ENCODE measurements at places on chromosomes 12 and 14. TPM values are rescaled to one million over a fixed set of nuclear protein-coding genes. Genes with fewer than 3 reads are reported as not detected.

GRCh38 chr12:121538699-121539061 lies 42.1 kb downstream of the KDM2B start:
- peak; percentile 16 for DNase-seq

DNA sequence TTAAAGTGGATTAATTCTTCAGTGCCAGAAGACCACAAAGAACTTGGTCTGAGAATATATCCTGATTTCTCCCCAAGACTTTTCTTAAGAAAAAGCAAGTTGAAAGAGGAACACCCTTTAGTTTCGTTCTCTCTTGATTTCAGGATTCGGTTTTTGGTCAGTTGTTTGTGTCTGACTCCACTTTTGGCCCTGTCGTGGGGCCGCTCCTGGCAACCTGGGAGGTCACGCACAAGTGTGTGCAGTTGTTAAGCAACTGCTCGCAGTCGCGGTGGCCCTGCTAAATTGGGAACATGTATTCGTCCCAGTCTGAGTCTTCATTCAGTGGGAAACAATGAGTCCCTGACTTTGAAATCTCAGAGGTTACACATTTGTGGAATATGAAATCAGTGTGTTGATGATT lies 68.7 kb downstream of the RGS6 start:
- DNase-seq = no peak

The MIPOL1 gene
- total RNA-seq = 0.51 TPM

The ERP27 gene
- 0.37 TPM for total RNA-seq

DNA sequence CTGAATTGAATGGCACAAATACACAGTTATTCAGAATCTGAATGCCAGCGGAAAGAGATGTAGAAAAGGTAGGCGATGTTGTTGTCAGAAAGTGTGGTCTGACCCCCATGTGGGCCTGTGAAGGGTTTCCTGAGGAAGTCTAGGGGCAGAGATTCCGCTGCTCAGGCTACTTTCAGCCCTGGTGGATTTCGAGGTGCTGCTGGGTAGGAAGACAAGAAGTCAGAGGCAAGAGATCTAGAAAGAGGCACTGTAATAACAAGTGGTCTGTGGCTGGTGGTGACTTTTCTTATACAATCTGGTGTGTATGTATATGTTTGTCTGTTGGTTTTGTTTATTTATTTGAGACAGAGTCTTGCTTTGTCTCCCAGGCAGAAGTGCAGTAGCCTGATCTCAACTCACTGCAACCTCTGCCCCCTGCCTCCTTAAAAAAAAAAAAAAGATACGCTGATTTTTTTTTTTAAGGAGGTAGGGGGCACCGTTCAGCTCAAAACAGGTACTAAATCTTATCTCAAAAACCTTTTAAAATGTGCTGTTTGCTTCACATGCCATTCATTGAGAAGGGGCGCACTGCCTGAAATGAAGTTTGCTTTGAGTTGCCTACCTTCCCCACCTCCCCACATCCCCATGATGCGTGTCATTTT lies 27.1 kb upstream of the MANSC4 start:
- no peak for DNase-seq

DNA sequence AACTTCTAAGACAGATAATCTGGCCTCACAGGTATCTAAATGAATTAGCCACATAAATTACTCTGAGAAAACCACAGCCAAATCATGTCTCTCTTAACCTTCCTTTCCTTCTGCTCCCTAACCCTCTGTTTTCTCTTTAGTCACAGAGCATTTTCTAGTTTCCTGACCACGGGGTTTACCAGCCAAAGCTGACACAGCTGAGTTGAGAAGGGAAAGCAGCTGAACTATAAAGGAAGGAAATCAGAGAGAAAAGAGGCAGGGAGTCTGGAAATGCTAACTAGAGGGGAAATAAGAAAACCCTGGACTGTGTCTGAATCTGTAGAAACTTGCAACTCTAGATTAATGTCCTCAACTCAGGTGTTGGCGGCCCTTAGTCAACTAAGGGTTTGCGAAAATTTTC lies 24.4 kb downstream of the ANKS1B start:
- DNase-seq = no peak

DNA sequence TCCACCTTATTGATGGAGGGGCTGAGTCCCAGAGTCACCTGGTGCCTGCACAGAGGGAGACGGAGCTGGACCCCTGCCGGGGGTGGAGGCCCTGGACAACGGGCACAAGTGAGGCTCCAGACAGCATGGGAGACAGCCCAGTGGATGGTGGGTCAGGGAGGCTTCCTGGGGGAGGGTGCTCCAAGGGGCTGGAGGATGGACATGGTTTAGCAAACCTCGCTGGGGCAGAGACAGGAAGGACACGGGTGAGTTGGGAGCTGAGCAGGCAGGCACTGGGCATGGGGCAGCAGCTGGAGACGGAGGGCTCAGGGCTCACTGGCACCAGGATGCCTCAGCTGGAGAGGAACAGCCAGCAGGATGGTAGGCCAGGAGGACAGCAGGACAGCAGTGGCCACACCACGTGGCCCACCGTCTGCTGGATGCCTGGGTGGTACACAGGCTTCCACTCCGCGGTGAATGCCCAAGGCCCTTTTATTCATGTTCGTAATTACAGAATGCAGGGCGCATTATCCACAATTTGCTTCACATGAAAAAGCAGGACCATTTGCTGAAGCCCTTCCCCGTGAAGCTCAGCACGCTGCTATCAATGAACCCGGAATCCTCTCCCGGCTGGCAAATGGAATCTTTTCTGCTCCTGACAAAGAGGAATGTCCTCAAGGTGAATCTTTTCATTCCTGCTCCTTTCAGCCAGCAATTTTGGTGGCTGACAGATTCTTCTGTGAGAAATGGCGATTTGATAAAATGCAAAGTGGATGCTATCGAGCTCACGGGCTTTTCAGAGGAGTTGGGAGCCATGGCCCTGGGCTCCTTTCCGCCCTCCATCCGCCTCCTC lies 138.1 kb upstream of the C14orf180 start:
- no peak for DNase-seq

DNA sequence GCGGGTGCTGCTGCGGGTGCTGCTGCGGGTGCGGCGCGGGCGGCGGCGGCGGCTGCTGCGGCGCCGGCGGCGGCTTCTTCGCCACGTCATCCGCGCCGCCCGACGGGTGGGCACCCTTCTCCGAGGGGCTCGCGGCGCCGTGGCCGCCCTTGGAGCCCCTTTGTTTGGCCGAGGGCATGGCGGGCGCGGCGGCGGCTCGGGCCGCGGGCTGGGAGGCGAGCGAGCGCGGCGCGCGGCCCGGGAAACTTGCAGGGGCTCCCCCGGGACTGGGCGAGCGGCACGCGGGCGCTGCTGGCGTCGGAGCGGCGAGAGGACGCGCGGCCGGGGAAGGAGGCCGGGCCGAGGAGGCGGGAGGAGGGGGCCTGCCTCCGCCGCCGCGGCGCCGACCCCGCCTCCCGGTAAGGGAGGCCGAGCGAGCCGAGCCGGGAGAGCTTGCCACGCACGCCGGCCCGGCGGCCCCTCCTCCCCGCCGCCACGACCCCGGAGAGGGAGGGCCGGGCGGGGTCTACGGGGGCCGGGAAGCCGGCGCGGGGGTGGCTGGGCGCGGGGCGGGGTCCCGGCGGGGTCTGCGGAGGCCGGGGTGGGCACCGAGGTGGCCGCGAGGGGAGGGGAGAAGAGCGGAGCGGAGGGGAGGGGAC lies at the start of gene CKAP4:
TSS of gene CKAP4 (minus strand) at position 347 of the 638 bp plus-strand sequence. CDS start at position 178, 169 bp downstream.
- no peak for DNase-seq

The FAM90A1 gene
- not detected for total RNA-seq

DNA sequence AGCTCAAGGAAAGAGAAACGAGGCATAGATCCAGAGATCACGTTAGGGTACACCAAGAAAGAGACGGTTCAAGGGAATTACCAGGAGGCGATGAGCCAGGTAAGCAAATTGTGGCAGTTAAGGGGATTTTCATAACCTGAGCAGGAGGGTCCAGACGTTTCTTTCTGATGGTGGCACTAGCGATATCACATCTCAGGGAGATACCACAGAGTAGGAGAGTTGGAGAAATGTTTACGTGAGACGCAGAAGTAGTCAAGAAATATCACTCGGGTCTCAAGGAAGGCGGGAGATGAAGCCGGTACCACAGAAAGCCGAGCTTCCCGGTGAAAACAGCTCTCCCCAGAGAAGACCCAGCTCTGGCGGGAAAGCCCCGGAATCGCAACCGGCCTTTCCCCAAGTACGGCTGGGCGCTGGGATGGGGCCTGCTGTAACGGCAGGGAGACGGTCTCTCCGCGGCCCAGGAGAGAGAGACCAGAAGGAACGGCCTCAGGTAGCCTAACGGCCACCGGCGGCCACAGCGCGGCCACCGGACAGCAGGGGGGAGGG lies 485 bp downstream of the SENP1 start:
- peak; percentile 52 for DNase-seq

The PLCZ1 gene
- total RNA-seq = not detected

The SLC2A3 gene
- not detected for total RNA-seq

The FBLN5 gene
- total RNA-seq = not detected

- no peak for DNase-seq
These were observed 37.5 kb downstream of the PLCZ1 start for GRCh38 chr12:18700271-18700670.

GRCh38 chr14:64119980-64120379 lies 174.2 kb downstream of the ESR2 start:
- no peak for DNase-seq

DNA sequence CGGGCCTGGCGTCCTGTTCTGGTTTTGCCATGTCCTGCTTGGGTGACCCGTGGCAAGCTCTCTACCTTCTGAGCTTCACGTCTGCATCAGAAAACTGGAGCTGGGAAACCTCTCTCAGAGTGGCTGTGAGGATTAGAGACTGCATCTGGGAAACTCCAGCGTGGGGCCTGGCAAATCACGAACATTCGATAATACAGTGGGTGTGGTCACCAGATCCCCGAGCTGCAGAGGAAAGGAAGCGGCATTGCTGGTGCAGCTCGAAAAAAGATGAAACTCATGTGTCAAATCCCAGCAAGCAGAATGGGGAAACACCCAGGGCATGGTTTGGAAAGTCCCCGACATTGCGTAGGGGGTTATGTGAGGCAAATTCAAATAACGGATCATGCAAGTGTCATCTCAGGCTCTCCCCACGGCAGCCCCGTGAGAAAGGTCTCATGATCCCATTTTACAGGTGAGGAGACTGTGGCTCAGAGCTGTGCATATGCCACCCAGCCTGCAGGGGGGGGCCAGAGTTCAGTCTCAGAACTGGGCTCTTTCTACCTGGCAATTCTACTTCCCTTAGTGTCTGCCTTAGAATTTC lies 98.1 kb upstream of the VRK1 start:
- DNase-seq = no peak

The PTPN21 gene
- total RNA-seq = 2.1 TPM

DNA sequence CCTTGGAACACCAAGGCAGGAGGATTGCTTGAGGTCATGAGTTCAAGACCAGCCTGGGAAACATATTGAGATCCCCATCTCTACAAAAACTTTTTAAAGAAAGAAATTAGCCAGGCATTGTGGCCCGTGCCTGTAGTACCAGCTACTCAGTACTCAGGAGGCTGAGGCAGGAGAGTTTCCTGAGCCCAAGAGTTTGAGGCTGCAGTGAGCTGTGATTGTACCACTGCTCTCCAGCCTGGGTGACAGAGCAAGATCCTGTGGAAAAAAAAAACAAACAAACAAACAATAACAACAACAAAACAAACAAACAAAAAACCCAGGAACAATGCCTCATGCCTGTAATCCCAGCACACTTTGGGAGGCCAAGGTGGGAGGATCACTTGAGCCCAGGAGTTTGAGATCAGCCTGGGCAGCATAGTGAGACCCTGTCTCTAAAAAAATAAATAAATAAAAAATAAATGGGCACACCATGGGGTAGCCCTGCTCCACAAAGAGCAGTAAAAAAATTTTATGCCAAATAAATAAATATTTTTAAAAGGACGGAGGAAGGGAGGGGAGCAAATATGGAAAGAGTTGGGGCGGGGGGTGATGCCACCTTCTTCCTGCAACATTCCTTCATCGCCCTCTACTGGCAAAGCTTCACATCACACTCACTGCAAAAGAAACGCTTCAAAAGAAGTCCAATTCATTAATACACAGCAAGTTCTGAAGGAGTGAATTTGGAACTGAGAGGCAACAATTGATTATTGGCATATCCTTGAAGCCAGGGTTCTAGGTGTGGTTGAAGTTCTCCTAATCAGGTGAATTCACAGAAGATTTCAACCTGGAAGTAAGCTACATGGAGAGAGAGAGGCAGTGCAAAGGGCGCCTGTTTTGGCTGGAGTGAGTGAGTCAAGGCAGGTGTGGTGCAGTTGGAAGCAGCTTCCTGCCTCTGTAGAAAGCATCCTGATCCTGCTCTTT lies 8.8 kb upstream of the GNPTAB start:
- peak; percentile 71 for DNase-seq

DNA sequence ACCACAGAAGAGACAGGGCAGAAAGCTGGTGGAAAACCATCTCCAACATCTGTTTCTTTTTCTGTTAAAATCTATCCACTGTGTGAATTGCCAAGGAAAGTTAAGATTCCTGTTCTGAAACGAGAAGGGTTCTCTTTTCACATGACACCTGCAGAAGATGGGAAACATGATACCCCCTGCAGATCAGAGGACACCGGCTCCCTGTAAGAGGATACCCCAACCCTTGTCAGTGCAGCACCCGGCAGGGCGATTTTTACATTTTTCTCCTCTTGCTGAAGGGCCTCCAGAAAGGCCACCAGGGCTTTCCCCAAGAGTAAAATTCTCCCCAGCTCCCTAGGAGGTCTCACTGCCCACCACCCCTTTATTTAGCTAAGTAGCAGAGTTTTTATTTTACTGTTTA lies 48.2 kb downstream of the DPF3 start:
- DNase-seq = no peak

- no peak for DNase-seq
These were observed 1.9 kb downstream of the TMTC3 start for GRCh38 chr12:88144037-88144436.

GRCh38 chr12:65603438-65604351 lies 220.6 kb upstream of the HMGA2 start:
- DNase-seq = peak; percentile 82

The COX8C gene
- total RNA-seq = not detected

DNA sequence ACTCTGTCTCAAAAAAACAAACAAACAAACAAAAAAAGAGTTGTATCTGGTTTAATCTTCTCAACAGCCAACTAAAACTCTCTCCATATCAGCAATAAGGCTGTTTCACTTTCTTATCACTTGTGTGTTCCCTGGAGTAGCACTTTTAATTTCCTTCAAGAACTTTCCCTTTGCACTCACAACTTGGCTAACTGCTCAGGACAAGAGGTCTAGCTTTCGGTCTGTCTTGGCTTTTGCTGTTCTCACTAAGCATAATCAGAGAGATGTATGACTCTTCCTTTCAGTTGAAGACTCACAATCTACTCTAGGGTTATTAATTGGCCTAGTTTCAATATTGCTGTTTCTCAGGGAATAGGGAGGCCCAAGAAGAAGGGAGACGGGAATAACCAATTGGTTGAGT lies 12.3 kb downstream of the NEMP1 start:
- DNase-seq = no peak

- DNase-seq = peak; percentile 81
These were observed 5.5 kb downstream of the DUSP6 start for GRCh38 chr12:89346741-89347324.

All from HT-29 (cell line).